Heart left ventricle (tissue), 16 donors: ENCODE measurements at places on chromosomes 7 and 10. TPM values are rescaled to one million over a fixed set of nuclear protein-coding genes. Genes with fewer than 3 reads are reported as not detected.

GRCh38 chr10:95414016-95414830, 123.4 kb upstream of the PDLIM1 start:
- peak; percentile 62 for DNase-seq

Gene SYCE1
- 0.23 TPM for polyA plus RNA-seq

Gene SPDYE8
- not detected for polyA plus RNA-seq

Gene PILRA
- 2.5 TPM for polyA plus RNA-seq

DNA sequence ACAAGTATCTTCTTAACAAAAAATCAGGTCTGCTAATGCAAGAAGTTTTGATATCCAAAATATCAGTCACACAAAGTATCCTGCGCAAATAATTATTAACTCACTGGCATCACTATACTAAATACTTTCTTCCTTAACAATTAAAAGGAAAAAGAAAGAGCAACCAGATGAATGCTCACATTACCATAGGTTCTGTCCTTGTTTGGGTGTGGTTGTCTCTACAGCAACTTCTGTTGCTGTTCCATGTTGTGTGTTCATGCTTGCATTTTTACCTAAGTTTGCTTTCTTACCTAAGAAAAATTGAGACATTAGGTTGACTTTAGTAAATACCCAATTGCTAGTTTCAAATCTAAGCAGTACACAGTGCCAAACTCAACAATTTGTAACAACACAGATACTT, 32.5 kb downstream of the FZD9 start:
- DNase-seq: no peak

Gene CC2D2B
- 0.15 TPM for polyA plus RNA-seq

DNA sequence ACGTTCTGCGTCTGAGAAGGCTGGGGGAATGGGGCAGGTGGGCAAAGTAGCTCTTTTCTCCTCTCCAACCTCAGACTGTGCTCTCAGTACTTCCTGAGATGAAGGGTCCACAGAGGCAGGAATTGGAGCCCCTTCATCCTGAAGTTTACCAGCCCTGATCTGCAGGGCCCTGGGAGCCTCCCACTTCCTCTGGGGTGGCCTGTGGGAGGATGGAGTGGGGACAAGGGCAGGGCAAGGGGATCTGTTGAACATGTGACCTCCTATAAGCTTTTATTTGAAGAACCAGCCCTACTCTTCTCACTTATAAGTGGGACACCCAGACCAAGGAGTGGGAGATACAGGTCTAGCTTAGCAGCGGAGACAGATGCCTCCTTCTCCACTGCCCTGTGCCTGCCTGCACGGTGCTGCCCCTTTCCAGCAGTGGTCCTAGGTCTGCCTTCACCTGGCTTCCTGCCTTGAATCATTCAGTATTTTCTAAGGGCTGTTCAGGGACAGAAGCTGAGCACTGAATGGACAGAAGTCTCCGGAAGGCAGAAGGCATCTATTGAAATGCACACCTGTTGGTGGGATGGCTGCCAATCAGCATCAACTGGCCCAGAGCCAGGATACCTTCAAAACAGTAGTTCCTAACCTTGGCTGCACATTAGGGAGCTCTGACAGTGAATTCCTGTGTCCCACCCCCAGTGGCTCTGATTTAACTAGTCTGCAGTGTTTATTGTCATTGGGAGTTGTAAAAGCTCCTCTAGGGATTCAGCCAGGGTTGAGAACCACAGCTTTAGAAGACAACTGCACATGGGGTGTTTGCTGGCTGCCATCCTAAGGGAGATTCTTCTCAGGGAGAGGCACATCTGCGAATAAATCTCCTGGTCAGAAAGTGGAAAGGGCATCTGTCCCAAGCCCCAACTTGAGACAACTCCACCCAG, 2.7 kb upstream of the ARHGAP22 start:
- DNase-seq: no peak

- DNase-seq: no peak
Observed at GRCh38 chr7:102117743-102118142, 168.9 kb upstream of the SH2B2 start.

- no peak for DNase-seq
Observed at GRCh38 chr10:123721441-123722049, 55.4 kb downstream of the GPR26 start.

- DNase-seq: no peak
Observed at GRCh38 chr10:100623521-100624230, 87.9 kb downstream of the HIF1AN start.

Gene C10orf62
- polyA plus RNA-seq: 1.3 TPM

Gene POLR2J
- 227 TPM for polyA plus RNA-seq

DNA sequence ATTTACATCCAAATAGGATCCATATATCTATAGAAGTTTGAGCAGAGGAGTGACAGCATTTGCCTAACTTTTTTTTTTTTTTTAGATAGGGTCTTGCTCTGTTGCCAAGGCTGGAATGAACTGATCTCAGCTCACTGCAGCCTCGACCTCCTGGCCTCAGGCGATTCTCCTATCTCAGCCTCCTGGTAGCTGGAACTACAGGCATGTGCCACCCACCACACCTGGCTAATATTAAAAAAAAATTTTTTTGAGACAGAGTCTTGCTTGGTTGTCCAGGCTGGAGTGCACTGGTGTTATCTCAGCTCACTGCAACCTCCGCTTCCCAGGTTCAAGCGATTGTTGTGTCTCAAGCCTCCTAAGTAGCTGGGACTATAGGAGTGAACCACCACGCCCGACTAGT, 15.1 kb downstream of the PPIA start:
- DNase-seq: no peak

DNA sequence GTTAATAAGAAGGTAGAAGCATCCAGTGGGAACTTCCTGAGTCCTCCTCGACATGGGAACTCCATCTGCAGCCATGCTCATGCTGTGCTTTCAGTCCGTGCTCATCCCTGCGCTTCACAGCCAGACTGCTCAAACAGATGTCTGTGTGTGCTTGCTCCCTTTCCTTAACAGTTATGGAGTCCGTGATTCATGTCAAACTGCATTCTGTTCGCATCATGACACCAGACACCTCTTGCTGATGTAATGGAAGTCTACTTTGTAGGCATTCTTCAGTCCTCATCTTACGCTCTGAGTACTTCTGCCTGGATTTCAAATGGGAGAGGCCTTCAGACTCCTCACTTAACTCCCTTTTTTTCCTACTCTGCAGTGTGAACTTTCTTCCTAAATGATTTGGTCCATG, 304.9 kb downstream of the SUGCT start:
- DNase-seq: no peak

Gene SEMA3C
- polyA plus RNA-seq: 11.7 TPM

DNA sequence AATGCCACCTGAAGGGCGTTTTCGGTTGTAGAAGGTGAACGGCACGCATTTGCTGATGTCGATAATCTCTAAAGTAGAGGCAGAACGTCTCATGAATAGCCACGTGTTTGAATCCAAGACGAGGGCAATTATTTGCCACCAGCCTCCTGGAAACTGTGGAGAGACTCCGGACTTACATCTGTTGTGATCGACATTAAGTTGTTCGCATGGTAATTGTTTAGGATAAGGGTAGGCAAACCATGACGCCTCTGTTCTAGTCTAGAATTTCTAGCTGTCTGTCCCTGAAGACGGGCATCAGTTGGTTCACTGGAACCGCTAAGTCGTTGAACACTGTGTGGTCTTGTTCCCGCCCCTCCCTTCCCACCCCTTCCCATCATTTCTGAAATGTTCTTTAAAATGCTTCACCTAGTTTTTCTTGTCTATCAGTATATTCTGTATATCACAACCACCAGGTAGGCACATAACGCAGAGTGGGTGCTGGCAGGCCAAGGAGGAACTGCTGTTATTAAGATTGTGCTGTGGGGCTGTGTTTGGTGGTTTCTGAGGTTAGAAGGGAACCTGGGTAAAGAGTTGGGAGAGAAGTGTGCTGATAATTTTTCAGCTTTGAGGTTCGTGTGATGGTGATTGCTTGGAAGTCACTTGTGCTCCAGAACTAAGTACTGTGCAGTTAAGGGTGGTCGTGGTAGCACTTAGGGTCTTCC, 1.2 kb downstream of the UBE3C start:
- no peak for DNase-seq

Gene HABP2
- not detected for polyA plus RNA-seq

Gene SAP25
- 0.65 TPM for polyA plus RNA-seq

GRCh38 chr10:116742367-116743265, at the start of gene HSPA12A:
HSPA12A (minus strand) TSS chr10:116742566; CDS start chr10:116742469, 97 bp downstream.
- DNase-seq: peak; percentile 86

DNA sequence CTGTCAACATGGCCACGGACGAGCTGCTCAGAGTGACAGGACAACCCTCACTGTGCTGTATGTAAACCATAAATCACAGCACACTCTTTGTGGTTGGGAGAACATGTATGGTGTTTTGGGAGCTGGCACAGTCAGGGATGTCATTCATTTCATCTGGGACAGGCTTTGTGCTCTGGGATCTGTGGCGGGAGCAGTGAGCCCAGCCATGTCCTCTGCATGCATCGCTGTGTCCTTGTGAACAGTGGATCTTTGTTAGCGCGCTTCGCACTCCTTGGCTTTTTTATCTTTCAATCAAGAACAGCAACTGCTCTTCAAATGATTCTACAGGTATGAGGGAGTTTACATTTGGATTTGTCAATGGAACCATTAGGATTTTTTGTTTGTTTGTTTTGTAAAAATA, 7.1 kb downstream of the CCM2 start:
- no peak for DNase-seq

DNA sequence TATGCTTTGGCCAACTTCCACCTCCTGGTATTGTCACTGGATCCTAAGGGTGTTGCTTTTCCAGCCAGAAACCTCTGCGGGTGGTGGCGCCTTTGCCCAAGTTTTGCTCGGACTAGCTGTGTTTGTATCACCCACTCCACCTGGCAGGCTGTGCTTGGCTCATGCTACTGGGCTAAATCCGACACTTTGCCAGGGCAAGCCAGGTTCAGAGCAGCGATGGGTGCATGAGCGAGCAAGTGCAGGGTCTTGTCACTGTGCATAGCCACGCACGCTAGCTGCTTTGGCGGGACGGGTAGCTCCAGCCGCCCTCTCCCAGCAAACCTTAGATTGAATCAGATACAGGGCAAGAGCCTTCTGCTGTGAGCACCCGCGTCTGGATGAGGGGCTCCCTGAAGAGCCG, 737.5 kb downstream of the PCDH15 start:
- DNase-seq: no peak

Gene SFTPA1
- 0.26 TPM for polyA plus RNA-seq

DNA sequence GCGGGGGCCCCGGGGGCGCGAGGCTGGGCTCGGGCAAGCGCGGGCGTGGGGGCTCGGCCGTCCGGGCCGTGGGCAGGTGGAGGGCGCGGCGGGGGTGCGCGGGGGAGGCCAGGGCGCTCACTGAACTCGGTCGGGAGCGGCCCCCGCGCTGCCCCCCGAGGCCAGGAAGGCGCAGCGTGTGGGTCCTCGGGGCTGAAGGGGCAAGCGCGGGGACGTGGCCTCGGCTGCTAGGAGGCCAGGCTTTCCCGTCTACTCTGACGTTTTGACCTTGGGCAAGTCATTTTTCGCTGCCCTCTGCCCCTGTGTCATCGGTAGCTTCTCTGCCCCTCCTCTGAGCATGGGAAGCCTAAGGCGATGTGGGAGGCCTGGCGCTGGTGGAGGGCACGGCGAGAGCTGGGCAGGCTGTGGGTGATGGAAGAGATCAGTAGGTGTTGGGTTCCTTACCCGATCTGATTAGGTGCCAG, 441 bp downstream of the FBH1 start:
- DNase-seq: peak; percentile 35

GRCh38 chr7:157683747-157684156, 346.9 kb downstream of the DNAJB6 start:
- DNase-seq: no peak

DNA sequence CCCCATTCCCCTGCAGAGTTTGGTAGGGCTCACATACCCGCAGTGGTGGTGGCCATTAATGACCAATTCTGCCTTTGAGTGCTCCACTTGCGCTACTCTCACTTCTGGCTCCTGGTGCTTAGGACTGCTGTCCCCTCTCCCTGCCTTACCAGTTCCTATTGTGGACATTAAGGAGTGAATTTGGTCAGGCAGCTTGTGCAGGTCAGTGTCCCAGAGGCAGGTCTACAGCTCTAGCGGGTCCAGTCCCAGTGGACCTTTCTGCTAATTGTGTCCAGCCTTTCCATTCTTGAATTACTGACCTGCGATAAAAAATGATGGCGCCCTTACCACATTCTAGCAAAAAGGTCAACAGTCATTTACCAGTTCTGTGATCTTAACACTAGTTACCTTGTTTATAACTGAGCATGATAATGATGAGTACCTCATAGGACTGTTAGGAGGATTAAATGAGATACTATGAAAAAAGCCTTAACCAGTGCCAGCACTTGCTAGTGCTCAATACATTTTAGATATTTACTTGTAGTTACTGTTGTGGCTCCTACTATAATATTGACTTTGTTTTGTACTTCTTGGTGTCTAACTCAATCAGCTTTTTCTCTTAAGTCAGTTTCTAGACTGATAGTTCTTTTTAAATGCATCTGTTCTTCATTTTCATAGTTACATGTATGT, 14.1 kb downstream of the ST7 start:
- DNase-seq: no peak

Gene PALD1
- polyA plus RNA-seq: 4.7 TPM

- DNase-seq: no peak
Observed at GRCh38 chr10:51918440-51918839, 219.0 kb upstream of the CSTF2T start.

DNA sequence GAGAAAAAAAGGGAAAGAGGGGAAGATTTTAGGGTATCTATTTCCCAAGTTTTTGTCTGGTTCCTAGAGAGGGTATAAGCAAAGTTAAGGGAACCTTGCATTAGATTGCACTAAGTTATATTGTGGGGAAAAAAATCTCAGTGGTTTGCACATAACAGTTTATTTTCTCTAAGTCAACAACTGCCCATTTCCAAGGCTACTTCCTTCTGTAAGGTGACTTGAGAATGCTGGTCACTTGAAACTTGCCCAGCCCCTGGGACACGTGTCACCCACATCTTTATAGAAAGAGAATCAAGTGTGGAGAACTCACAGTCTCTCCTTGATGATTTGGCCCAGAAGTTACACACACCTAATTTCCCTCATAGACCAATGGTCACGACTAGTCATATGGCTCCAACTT, 488.6 kb upstream of the PODXL start:
- DNase-seq: no peak

Gene CPN1
- polyA plus RNA-seq: not detected

DNA sequence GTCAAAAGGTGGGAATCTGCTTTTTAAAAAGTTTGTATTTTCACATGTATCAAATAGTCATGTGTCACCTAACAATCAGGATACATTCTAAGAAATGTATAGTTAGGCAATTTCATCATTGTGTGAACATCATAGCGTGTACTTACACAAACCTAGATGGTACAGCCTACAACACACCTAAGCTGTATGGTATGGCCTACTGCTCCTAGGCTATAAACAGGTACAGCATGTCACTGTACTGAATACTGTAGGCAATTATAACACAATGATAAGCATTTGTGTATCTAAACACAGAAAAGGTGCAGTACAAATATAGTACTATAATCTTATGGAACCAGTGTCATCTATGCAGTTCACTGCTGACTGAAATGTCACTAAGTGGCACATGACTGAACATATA, 17.8 kb downstream of the COA1 start:
- no peak for DNase-seq

DNA sequence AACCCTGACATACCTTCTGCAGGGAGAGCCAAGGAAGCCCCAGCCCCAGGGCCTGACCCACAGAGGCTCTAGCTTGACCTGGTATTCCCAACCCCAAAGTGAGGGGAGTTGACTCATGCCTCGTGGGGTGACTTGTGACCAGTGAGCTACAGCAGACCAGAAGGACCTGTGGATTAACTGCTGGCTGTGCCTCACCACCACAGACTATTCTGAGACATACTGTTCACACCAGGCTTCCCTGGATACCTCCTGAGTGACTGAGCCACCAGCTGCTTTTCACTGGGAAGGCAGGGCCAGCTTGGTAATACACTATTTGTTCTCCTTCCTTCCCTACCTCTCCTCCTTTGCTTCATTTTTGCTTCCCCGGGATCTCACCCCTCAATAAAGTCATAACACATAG, 7.3 kb downstream of the PLXNA4 start:
- DNase-seq: no peak

Gene PAX4
- polyA plus RNA-seq: not detected
